ENCODE measurements at places on chromosomes 4 and X.

DNA sequence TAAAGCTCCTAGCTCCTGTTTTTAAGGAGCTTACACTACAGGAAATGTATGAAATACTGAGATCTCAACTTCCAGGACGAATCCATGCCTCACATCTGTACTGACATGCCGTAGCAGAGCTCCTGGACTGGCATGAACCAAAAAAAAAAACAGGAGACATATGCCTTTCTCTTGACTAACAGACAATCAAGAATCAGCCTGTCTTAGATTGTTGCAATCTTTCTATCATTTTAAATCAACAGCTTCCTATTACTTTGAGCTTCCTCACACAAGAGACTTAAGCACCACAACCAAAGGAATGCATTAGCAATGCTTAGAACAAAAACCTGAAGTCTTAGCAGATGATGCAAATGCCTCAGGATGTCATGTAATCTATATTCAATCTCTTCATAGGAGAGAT is 34.7 kb upstream of the AREG start:
- DNase-seq: peak; percentile 66

DNA sequence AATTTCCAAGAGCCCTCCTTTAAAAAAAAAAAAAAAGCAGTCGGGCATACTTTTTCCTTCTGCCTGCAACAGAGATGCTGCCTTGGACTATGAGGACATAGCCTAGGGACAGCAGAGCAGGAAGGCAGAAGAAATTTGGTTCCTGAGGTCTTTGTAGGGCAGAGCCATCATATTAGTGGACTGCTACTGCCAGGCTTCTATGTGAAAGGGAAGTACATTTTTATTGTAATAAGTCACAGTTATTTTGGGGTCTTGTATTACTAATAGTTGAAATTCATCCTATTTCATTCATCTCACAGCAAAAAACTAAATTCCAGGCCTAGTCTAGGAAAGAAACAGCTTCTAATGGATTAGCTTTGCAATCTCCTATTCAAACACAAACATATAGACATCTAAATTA is 211.2 kb downstream of the NSUN7 start:
- no peak for DNase-seq

DNA sequence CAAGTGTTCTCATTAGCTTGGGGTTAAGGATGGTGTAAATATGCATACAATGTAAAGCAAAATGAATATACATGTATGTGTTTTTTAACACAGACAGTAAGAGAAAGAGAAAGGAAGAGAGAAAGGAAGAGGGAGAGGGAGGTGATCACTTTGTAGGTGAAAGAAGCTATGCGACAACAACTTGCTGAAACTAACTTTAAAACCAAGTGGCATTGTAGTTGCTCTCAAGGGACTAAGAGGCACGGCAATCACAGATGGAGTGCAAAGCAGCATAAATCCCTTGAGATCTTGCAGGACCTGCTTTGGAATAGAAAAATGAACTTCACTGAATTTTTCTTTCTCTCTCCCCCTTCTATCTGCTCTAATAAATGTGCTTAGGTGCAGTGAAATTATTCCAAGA is 1665.0 kb upstream of the TENM3 start:
- no peak for DNase-seq

GRCh38 chr4:130705023-130705422 is 1609.1 kb downstream of the C4orf33 start:
- no peak for DNase-seq

GRCh38 chr4:150447356-150447755 is 134.6 kb upstream of the MAB21L2 start:
- DNase-seq: no peak

GRCh38 chr4:152968806-152969394 is 32.8 kb downstream of the FHDC1 start:
- peak; percentile 30 for DNase-seq

DNA sequence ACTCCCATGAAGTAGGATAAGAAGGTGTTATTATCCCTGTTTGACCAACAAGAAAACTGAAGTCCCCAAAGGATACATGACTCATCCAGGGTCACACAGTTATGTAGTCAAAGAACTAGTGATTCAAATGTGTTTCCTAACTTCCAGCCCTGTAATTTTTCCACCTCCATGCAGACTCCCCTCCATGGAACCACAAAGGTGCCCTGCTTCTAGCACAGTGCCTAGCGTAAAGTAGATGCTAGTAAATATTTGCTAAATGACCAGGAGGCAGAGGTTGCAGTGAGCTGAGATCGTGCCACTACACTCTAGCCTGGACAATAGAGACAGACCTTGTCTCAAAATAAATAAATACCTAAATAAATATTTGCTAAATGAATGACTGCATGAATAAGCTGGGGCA is 55.8 kb downstream of the FRMPD3 start:
- DNase-seq: no peak
